ENCODE measurements at places on chromosomes 2 and 18.

- DNase-seq: no peak
These were observed 70.5 kb downstream of the PRPF40A start for GRCh38 chr2:152646775-152647174.

- no peak for DNase-seq
These were observed 36.1 kb downstream of the DHRS9 start for GRCh38 chr2:169105476-169105875.

DNA sequence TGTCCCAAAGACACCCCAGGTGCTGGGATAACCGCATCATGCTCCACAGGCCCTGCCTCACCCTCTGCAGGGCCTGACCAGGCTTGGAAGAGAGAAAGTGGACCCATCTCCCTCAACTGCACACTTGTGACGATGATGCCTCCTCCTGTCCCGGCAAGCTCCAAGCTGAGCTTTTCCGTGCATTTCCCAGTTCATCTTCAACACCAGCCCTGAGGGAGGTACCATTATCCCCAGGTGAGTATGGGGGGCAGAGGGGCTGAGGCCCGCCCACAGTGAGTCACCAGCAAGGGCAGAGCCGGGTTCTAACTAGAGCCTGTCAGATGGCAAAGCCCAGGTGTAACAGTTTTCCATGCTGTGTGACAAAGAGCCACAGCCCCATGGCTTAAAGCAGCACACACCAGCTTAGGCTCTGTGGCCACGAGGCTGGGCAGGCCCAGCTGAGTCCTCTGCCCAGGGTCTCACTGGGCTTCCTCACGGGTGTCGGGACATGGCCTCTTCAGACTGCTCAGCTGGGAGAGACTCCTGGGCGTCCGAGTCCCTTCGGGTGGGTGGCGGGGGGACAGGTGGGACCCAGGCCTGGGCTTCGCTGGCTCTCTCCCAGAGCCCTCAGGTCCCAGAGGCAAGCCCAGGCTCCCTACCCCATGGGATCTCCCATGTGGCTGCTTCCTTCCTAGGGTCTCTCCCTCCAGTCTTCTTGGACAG is 108.4 kb upstream of the OTOS start:
- no peak for DNase-seq

- DNase-seq: no peak
These were observed 42.6 kb downstream of the STK17B start for GRCh38 chr2:196128749-196129148.

GRCh38 chr2:18242716-18243115 is 317.7 kb downstream of the RDH14 start:
- no peak for DNase-seq

- no peak for DNase-seq
These were observed 6.3 kb upstream of the PLEKHM3 start for GRCh38 chr2:208031608-208032019.

GRCh38 chr2:71634567-71634966 is 181.2 kb downstream of the DYSF start:
- no peak for DNase-seq

- no peak for DNase-seq
These were observed 76.0 kb upstream of the SESTD1 start for GRCh38 chr2:179340678-179341077.

- no peak for DNase-seq
These were observed 34.5 kb upstream of the ARL5A start for GRCh38 chr2:151862700-151863099.

- no peak for DNase-seq
These were observed 72.8 kb downstream of the EDAR start for GRCh38 chr2:108916122-108916795.

DNA sequence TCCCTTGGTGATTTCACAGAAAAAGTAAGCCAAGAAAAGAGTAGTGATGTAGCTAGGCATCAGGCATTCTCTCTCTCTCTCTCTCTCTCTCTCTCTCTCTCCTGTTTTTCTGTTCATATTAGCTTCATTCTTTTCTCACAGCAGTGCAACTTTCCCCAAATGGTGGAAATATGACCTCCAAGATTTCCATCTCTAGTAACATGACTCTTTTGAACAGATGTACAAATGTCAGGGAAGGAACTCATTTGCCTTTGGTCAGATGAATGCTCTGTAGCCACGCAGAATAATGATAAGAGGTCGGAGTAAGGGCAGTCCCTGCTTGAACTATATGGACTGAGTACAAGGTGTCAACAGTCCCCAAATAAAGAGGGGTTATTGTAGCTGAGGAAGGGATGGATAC is 316.2 kb downstream of the GALNT13 start:
- DNase-seq: no peak

DNA sequence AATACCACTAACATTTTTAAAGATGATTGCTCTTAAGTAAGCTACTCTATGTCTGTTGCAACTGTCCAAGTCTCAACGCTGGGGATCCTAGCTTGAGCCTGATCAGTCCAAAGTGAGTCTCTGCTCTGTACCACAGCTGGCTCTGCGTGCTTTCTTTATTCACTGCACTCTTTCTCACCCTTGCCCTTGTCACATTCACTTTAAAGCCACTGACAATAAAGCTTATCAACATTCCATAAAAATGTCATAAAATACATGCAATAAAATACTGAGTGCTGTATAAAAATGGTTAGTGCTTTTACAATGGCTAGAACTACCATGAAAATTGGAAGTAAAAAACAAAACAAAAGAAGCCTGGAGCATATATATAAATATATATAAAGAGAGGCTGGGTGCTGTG is 45.5 kb upstream of the LRRTM4 start:
- DNase-seq: no peak

DNA sequence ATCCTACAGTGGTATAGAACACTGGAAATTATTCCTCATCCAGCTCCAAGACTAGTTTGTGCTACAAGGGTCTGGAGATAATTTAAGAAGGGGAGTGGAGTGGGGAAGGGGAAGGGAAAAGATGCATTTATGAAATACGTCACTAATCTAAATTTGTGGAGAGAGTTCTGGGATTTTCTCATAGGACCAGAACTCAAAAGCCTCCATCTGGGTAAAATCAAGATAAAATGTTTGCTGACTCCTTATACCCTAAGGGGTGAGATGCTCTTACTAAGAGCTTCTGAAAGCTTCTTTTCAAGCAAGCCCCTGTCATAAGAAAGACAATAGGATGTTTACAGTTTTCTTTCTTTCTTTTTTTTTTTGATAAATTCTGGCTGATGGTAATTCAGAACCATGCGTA is 88.5 kb upstream of the RBMS1 start:
- no peak for DNase-seq

GRCh38 chr2:211867845-211868451 is 670.7 kb downstream of the ERBB4 start:
- no peak for DNase-seq

DNA sequence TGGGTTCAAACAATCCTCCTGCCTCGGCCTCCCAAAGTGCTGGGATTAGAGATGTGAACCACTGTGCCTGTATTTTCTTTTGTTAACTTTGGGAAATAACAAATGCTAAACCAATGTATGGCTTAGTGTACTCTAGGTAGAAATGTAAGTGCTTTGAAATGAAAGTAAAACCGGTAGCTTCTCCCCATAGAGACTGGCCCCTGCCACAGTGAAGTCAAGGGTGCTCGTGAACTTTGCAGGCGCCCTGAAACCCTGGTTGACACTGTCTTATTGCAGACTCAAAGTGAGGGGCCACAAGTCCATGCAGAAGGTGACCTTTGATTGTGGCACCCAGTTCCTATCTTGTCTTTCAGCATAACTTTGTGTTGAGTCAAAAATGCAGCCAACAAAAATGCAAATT is 24.2 kb upstream of the MTCL1 start:
- DNase-seq: no peak

- no peak for DNase-seq
These were observed 28.3 kb upstream of the ASAP2 start for GRCh38 chr2:9178110-9178903.

- no peak for DNase-seq
These were observed 299.8 kb downstream of the TCF4 start for GRCh38 chr18:55287935-55288868.

GRCh38 chr18:34594266-34594665 is 115.8 kb upstream of the DTNA start:
- DNase-seq: no peak

DNA sequence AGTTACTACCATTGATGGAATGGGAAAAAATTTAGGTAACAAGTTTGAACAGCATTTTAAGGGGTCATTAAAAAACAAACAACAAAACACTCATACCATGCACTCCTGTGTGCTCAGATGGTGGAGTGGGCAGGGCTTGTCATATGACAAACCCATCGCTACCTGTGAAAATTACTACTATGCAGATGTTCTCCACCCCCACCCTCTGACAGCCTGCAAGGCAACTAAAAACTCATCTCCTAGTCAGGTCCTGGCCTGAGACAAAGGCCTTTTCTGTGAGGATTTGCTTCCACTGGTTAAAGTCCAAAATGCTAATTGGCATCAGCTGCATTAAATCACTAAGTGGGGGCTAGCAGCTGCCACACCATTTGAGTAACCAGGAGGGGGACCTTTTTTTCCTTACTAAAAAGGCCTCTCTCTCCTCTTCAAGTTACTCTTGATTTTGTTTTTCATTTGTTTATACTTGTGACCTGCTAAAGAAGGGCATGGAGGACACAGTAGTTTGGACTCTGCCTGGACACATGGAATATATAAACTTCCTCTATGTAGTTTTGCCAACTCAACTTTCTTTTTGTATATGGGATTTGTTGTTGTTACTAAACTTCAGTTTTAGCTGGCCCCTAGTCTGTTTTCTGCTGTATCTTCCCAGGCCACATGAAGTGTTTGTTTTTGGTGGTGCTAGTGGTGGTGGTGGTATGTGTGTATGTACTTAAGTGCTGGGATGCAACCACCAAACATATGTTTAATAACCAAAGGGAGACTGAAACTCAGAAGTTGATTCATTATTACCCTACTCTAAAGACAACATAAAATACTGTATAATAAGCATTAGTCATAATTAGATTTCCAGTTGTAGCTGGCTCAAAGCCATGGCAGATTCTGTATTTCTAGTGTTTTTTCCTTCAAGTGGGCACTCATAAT is 121.3 kb downstream of the MAP4K4 start:
- no peak for DNase-seq

GRCh38 chr2:206275312-206276055 is 1.0 kb downstream of the ZDBF2 start:
- DNase-seq: no peak

- DNase-seq: no peak
These were observed 26.0 kb downstream of the PLEK start for GRCh38 chr2:68391099-68391498.

GRCh38 chr2:74917702-74918619 is 40.5 kb upstream of the POLE4 start:
- DNase-seq: no peak

DNA sequence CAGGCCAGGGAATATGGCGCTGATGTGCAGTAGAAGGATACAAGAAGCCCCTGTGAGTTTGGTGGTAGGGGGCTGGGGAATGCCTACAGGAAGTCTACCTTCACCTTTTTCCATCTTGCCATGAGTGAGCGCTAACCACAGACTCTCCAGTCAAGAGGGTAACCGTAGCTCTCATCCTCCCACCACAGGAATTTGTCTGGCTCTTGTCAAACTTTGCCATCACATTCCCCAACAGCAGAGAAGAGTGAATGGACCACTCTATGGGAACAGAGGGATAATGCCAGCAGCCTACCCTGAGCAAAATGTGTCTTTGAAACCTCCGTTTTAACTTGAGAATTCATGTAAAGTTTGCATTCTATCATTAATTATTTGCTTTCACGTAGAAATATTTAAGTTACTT is 168.3 kb downstream of the NRP2 start:
- DNase-seq: no peak

GRCh38 chr2:112160283-112161250 is 22.4 kb downstream of the FBLN7 start:
- no peak for DNase-seq

DNA sequence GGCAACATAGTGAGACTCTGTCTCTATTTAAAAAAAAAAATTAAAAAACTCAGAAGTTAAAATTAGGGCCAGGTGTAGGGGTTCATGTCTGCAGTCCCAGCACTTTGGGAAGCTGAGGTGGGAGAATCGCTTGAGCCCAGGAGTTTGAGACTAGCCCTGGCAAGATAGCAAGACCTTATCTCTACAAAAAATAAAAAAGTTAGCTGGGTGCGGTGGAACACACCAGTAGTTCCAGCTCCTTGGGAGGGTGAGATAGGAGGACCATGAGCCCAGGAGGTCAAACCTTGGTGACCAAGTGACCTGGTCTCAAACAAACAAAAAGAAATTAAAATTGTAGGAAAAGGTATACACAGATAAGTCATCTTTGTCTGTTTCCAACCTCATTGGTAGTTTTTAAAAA is 11.3 kb downstream of the TTLL4 start:
- DNase-seq: no peak

DNA sequence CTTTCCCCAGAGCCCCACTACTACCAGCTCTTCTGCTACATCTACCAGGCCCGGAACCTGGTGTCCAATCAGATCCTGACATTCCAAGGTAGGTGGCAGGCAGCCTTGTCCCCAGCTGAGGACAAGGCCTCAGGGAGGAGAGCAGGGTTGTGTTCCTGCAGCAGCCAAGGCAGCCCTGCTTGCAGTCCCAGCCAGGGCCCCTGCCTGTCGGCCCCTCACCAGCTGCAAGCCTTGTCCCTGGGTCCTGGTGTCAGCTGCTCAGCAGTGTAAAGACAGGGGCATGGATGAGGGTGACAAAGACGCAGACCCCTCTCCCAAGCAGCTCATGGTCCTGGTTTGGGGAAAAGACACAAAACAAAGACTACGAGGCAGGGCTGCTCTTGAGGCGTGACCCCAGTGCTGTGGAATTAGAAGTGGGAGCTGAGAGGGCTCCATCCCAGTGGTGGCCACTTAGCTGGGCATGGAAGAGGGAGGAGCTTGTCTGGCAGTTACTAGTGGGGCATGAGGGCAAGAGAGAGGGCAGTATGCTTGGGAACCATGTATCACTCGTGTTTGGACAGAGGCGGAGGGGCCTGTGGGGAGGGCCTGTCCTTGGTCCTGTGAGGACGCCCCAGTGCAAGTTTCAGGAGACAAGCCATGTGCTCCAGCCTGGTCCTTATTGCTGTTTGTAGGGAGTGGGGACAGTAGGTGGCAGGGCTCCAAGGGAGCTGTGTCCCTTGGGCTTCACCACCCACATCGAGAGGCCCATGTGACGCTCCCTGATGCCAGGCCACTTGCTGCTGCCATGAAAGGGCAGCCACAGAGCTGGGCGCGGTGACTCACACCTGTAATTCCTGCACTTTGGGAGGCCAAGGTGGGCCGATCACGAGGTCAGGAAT is 47.5 kb downstream of the LMAN2L start:
- no peak for DNase-seq

- no peak for DNase-seq
These were observed 375.5 kb downstream of the CDH7 start for GRCh38 chr18:66126266-66126665.

DNA sequence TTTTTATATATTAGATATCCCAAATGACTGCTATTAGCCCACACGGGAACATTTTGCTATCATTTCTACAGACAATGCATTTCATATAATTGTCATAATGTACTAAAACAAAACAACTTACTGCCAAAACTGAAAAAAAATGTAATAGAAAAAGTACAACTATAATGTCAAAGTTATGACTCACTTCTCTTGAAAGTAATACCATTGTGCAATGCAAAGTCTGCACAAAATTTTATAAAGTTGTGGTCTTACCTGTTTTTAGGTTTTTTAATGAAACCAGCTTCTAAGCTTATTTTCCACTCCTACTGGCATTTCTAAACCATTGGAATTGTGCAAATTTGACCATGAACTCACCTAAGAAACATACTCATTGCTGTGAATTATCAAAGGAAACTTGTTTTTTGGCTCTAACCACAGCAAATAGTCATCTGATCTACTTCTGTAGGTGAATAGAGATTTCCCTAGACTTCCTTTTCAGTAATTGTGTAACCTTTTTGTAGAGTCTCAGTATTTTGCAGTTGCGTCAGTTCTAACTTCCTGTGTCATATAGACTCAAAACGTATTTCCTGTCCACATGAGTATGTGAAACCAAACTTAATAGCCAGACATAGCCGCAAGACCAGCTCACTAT is 31.9 kb upstream of the TFPI start:
- DNase-seq: no peak

GRCh38 chr2:99615247-99615771 is 125.5 kb upstream of the REV1 start:
- DNase-seq: no peak

Data from stimulated activated CD4-positive, alpha-beta T cell treated with anti-CD3 and anti-CD28 coated beads, Interleukin-15, amount 100 ng/mL, for 48 hours (primary cell).